ENCODE measurements at places on chromosomes 5 and 9.

- DNase-seq, result no peak
These were observed 153.2 kb downstream of the TARS1 start for GRCh38 chr5:33594006-33594405.

GRCh38 chr5:15948190-15948589, 231.4 kb downstream of the MARCHF11 start:
- no peak for DNase-seq

DNA sequence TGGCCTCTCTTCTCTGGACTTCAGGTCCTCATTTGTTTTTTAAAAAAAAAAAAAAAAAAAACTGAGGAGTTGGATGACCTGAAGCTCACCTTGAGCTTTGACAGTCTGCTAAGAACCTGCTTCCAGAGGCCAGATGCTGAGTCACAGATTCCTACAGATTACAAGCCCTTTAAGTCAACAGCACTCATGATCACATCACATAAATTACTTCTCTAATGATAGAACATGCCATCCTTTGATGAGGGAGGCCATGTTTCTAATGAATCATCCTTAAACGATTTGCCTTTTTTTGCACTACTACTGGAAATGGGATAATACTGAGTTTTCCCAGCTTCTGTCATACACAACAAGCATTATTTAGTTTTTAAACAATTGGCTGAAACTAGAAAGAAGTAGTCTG, 34.2 kb upstream of the MYOT start:
- DNase-seq, result no peak

- DNase-seq, result no peak
These were observed 35.2 kb downstream of the PIK3R1 start for GRCh38 chr5:68250661-68251298.

DNA sequence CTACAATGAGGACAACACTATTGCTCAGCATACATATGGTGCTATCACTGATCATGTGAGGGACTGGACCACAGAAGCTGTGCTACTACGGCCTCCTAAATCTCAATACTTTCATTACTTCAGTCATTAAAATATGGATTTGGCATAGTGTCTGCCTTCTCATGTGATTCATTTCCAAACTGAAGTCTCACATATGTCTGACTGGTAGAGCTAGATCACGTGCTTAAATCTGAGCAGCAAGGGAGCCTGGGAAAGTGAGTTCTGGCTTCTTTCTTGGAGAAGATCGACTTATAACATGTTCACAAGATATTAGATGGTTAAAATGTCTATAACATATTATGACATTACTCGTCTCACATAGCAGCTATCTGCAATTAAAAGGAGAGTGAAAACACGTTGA, 8.3 kb downstream of the KIF4B start:
- no peak for DNase-seq

GRCh38 chr5:63029891-63030290, 451.3 kb downstream of the LRRC70 start:
- no peak for DNase-seq

- DNase-seq, result no peak
These were observed 6.5 kb downstream of the ZNF462 start for GRCh38 chr9:106869458-106869857.

DNA sequence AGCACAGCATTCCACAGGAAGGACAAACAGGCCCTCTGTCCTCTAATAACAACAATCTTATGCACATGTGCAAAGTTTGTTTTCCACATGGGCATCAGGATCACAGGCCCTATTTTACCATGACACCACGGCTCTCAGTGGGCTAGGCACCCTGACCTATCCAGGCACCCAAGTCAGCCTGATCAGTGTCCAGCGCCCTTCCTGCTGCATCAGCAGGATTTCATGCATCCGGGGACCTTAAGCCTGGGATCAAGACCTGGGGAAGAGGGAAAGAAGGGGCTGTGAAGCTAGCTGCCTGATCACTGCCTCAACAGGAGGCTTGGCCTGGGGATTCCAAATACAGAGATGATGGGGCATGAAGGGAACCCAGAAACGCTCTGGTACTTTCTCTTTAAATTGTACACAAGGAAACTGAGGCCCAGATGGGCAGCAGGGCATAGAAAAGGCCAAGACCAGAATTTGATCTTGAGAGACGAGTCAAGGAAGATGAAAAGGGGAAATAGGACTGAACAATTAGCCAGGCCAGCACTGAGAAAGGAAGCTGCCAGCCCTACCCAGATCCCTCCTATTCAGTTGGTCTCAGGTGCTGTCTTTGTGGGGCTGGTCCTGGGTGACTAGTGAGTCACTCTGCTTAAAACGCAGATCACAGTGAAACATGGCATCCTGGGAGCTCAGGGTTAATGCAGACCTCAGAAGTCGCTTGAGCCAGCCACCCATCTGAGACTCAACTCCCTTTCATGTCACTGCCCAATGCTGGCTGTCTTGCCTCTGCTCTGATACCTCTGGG, 57.9 kb downstream of the SHB start:
- DNase-seq, result no peak

Data from stimulated activated CD8-positive, alpha-beta memory T cell treated with anti-CD3 and anti-CD28 coated beads, Interleukin-15, amount 100 ng/mL, for 1 hour (primary cell).